ENCODE measurements at places on chromosomes 2 and 18. TPM values are rescaled to one million over a fixed set of nuclear protein-coding genes. Genes with fewer than 3 reads are reported as not detected.

DNA sequence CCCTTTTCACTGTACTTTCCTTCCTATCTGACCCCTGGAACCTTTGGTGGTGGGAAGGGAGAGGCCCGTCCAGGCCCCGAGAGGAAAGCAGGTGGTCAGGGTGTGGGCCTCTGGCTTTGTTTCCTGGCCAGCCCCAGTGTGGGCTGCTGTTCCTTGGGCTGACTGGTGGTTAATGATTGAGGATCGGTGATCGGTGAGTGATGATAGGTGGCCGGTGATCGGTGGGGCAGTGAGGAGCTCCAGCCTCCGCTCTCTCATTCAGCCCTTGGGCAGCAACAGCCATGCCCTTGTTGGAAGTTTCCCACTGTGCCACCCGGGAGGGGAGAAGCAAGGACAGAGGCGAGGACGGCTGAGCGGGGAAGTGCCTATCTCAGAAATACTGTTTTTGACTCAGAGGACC is 7.3 kb downstream of the ACKR3 start:
- H3K27me3 ChIP-seq: no peaks in the 10 kb centered on the region
- H3K27ac ChIP-seq: no peak overlapping the region
- H3K36me3 ChIP-seq: peaks cover 2% of the 10 kb centered on the region
- H3K4me1 ChIP-seq: no peaks in the 10 kb centered on the region

GRCh38 chr2:175964195-175964594 is 37.9 kb downstream of the LNPK start:
- no peak for DNase-seq
- no peaks in the 10 kb centered on the region for H3K4me1 ChIP-seq
- H3K4me3 ChIP-seq: no peak overlapping the region
- no peaks in the 10 kb centered on the region for H3K36me3 ChIP-seq
- H3K27ac ChIP-seq: no peak overlapping the region

GRCh38 chr2:55156326-55156725 is 75.8 kb downstream of the CLHC1 start:
- H3K27me3 ChIP-seq: no peaks in the 10 kb centered on the region
- H3K27ac ChIP-seq: no peak overlapping the region
- H3K36me3 ChIP-seq: no peaks in the 10 kb centered on the region
- no peak for DNase-seq

The NT5C1B gene
- polyA plus RNA-seq: not detected

Measured in keratinocyte (primary cell).